Spinal cord (tissue), 10 donors: ENCODE measurements at places on chromosomes 7 and 10.
A peak's percentile ranks its signal among the peaks of the same experiment; 100 is the strongest.

DNA sequence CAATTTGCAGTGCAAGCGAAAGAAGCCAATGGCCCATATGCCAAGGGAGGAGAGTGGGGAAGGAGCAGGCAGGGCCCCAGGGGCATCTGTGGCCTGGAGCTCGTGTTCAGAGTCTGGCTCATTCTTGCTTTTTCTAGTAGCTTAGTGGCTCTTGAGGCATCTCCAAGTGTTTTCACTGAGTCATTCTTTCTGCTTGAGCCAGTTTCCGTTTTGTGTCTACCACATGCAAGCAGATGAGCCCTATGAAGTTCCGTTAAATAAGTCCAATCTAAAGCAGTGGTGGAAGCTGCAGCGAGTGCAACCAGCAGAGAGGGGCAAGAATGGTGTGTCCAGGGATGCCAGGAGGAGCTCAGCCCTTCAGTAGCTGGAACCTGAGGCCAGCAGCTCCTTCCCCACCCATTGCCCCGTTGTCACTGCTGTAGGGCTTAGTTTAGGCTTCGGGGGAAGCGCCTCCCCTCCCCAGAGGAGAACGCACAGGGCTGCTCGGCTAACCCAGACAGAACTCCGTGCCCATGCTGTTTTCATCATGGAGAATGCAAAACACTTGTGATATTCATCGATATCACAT is 57.4 kb upstream of the EBF3 start:
- DNase-seq = peak; percentile 87

GRCh38 chr10:17647326-17647725 is 3.4 kb downstream of the STAM start:
- no peak for DNase-seq

DNA sequence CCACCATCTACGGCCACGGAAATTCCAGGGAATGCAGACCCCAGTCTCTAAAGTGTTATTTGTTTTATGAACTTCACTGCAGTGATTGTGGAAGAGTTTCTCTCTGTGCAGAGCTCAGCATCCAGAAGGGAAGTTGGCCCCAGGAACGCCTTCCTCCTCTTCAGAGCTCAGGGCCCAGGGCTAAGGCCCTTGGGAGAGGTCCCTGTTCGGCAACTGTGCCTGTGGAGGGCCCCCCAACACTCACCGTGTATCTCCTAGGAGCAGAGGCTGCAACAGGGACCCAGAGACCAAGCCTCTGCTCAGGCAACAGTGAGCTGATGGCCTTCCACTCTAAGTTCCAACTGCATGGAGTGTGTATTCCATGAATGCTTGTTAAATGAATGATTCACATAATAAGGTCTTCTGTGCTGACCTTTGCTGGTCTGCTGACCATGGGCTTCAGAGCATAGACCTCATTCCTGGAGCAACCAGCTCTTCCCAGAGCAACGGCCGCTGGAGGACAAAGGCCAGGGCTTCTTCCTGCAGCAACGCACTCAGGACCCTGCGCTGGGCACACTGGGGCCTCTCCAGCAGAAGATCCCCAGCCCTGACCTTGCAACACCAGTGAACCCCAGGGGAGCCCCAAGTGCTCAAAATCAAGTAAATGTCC is 7.7 kb downstream of the DIP2C start:
- no peak for DNase-seq

GRCh38 chr7:133587903-133588302 is 335.0 kb downstream of the EXOC4 start:
- DNase-seq = no peak

DNA sequence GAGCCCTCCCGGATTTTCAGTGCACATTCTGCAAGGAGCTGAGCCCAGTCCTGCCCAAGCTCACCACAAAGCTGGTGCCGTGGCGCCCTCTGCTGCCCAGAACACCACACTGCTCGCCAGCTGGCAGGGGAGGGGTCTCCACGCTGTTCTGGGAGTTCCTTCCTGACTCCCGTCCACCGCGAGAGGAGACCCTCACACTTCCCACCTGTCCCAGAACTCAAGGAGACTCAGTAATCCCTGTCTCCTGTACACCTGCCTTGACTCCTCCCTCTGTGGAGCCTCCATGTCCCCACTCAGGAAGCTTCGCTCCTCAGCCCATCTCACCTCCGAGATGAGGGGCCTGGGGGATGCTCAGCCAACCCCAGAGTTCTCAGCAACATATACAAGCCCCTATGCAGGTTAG is 11.3 kb downstream of the C10orf105 start:
- DNase-seq = no peak

GRCh38 chr7:13821152-13821787 is 168.2 kb downstream of the ETV1 start:
- no peak for DNase-seq

GRCh38 chr7:130432886-130433285 is 7.9 kb downstream of the CEP41 start:
- no peak for DNase-seq

GRCh38 chr7:84477786-84478478 is 283.3 kb upstream of the SEMA3A start:
- DNase-seq = no peak

DNA sequence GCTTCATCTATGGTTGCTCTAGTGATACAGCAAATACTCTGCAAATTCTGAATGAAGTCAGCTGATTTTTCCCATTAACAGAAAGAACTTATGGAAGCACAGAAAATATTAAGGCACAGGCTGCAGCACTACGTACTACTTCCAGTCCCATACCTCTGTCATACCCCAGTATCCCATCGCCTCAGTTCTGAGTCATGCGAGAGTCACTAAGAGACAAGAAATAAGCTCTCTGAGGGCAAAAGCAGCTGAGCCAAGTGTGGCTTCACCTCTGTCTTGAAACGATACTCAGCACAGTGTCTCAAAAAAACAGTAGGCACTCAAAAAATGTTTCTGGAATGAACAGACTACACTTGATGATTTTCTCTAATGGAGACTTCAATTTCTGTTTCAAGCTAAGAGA is 48.2 kb downstream of the EZH2 start:
- no peak for DNase-seq

DNA sequence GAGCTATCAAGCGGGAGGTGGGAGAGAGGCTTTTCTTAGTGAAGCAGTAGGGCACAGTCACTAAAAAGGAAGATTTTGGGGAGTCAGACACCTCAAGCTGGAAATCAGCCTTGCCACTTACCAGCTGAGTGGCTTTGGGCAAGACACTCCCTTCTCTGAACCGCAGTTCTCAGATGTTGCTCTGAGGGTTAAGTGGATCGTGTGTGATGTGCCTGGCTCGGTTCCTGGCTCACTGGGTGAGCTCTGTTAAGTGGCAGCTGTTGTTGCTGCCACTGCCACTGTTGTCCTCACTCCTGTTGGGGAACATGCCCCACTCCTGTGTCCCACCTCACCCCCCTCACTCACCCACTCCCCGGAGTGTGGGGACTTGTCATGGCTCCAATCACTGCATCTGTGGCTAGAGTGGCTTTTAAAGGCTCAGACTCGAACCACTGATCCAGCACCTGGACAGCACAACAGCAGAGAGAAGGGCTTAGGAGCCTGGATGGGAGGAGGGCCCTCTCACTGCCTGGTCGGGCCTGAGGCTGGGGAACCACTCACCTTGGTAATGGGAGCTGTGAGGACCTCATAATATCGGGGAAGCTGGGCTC is 20.0 kb downstream of the PYROXD2 start:
- no peak for DNase-seq

- DNase-seq = no peak
These were observed 34.1 kb downstream of the MTERF1 start for GRCh38 chr7:91846436-91846835.

DNA sequence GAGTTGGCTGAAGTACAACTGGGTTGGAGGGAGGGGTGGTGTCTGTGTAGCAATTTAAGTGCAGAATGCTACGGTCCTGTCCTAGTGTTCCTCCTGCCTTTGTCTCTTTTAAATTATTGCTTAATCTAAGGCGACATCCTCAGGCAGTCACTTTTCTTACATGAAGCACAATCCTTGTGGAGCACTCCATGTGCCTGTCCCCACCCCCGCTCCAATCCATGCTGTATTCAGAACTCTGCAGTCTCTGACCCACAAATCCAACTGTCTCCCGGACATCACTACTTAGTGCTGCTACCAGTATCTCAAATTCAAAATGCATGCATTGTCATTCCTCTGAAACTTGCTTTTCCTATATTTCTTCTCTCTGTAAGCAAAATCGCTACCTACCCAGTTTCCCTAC is 91.4 kb upstream of the FAM133B start:
- no peak for DNase-seq

DNA sequence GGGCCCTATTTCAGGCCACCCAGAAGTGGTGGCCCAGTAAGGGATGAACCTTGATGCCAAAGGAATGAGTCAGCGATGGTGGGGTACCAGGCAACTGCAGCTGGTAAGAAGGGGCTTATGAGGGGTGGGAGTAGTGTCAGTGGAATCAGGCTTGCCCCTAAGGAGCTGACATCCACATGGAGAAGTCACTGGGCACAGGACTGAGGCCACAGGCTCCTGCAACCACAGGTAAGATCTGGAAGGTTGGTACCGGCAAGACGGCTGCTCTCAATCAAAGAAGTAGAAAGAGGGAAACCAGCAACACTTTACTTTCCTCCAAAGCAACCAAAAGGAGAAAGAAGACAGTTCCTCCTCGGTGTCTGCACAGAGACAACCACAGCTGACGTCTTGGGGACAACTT is 2.5 kb downstream of the GCK start:
- no peak for DNase-seq

GRCh38 chr7:142636751-142637150 is 112.5 kb upstream of the PRSS1 start:
- DNase-seq = no peak

DNA sequence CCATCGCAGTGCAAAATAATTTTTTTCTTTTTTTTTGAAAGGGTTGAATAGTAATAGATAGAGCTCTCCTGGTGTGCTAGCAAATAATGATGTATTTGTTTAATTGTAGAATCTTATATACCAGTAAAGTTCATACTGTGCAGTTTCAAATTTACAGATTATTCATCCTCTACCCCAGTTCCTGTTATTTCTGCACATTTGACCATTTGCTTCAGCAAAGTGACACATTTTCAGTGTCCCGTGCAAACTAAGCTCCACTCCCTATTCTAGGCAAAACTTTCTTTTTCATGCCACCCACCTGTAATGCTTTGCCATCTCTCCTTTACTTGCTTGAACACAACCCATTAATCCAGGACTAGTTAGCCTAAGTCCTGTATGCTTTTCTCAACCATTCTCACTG is 43.0 kb downstream of the SHOC2 start:
- DNase-seq = no peak

GRCh38 chr7:6117533-6117932 is 86.4 kb downstream of the ANKRD61 start:
- no peak for DNase-seq

DNA sequence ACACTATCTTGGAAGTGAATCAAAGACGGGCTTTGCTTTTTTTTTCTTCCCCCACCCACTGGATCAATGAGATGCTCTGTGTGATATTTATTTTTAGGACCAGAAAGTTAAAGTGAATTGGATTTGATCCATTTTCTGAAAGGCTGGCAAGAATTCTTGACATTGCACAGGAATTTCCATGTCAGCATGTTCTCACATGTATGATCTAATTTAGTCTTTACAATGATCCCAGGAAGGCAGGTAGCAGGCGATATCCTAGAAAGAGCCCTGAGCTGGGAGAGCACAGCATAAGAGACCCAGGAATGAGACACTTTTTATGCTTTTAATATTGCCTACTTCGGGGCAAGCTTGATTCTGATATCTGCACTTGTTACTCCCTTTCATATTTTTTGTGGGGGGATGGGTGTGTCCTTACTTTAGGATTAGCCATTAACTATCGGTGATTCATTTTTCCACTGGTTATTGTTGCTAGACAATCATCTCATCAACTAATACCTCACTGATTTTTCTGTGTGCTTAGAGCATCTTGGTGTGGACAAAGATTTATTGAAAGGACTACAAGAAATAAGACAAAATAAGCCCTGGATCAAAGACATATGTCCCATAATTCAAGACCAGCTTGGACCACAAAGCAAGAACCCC is 58.1 kb downstream of the NRP1 start:
- DNase-seq = no peak

GRCh38 chr10:7365027-7365745 is 45.6 kb downstream of the SFMBT2 start:
- no peak for DNase-seq

DNA sequence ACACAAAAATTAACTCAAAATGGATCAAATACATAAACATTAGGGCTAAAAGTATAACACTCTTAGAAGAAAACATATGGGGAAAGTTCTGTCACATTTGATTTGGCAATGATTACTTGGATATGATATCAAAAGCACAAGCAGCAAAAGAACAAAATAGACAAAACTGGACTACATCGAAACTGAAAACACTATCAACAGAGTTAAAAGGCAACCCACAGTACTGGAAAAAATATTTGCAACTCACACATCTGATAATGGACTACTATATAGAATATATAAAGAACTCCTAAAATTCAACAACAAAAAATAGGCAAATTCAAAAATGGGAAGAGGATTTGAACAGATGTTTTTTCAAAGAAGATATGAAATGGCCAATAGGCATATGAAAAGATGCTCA is 51.0 kb downstream of the COA1 start:
- DNase-seq = no peak

DNA sequence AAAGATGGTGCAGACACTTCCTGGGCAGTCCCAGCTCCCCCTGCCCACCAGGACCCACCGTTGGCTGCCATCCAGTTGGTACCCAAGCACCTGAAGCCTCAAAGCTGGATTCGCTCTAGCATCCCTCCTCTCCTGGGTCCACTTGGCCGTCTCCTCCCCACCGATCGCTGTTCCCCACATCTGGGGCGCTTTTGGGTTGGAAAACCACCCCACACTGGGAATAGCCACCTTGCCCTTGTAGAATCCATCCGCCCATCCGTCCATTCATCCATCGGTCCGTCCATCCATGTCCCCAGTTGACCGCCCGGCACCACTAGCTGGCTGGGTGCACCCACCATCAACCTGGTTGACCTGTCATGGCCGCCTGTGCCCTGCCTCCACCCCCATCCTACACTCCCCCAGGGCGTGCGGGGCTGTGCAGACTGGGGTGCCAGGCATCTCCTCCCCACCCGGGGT is 14.5 kb upstream of the LIMK1 start:
- no peak for DNase-seq

GRCh38 chr10:21173802-21174714 is 276.9 kb upstream of the NEBL start:
- no peak for DNase-seq

- DNase-seq = peak; percentile 48
These were observed 150.2 kb upstream of the AUTS2 start for GRCh38 chr7:69448071-69448470.

GRCh38 chr10:80253266-80253962 is 36.0 kb downstream of the MAT1A start:
- no peak for DNase-seq

- DNase-seq = no peak
These were observed 120.7 kb downstream of the CXCL12 start for GRCh38 chr10:44264244-44264643.

DNA sequence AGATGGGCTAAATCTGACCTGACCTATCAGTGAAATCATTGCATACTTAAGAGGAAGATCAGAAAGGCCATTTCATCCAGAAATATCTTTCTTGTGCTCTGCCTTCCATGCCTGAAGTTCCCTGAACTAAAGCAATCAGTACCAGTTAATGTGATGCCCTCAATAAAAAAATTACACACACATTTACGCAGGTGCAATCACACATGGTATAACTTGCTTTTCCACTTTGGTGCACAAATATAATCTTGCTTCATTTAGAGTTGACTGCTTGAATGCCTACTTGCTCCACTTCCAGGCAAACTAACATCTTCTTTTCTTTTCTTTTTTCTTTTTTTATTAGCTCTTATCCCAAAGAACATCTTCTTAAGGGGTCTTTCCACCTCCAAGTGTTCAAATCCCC is 58.3 kb upstream of the KIF5B start:
- no peak for DNase-seq
